Left renal cortex interstitium (tissue), 4 donors: ENCODE measurements at places on chromosomes 2 and 18.

DNA sequence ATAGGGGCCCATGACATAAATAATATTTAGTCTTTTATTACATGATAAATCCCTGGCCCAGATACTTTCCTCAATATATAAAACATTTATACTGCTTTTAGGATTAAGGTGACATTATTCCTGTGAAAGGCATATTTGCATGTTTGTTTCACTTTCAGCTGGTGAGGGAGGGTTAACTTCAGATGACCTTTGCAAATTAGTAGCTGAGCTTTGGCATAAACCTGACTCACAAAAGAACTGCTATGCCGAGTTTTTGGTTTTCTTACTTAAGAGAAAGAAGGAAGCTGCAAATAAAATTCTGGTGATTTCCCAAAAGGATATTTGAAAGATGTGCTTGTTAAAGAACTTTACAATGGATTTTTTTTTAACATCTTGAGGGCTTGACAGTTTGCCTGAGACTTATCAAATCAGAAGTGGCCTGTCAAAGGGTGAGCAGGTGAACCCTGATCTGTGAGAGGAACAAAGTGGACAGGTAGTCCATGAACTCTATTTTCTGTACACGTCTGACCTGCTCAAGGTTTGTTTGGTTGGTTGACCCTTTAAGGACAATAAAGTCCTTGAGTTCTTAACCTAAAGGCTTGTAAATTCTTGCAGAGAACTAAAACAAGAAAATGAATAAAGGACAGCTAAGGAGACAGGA is 93.5 kb downstream of the FAM124B start:
- no peak for DNase-seq

GRCh38 chr2:32484937-32485336 is 128.1 kb downstream of the BIRC6 start:
- no peak for DNase-seq

DNA sequence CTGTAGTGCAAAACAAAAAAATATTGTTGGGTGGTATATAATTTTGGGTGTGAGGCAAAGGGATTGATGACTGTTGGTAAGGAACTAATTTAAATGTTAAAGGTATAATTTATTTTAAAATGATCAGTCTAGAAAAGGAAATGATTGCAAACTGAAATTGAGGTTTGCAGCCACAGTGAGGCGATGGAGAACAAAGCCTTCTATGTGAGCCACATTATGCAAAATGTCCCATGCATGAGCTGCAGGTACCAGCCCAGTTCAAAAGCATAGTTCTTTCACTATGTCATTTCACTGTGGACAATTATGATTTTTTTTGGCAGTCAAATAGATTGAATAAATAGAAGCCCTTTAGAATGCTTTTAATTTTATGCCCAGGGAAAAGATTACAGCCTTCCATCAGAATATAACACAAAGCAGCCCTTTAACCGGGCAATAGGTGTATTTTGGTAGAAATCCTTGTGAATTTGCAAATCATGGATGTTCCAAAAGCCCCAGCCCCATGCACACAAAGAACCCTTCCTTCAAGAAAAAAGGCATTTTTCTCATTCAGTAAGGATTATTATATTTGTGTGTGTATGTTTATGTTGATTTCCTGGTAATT is 1.7 kb downstream of the MAP2 start:
- peak; percentile 29 for DNase-seq

- DNase-seq, result no peak
These were observed 1.3 kb upstream of the CHRNA1 start for GRCh38 chr2:174765576-174765975.
